ENCODE measurements at places on chromosomes 12 and 14.

DNA sequence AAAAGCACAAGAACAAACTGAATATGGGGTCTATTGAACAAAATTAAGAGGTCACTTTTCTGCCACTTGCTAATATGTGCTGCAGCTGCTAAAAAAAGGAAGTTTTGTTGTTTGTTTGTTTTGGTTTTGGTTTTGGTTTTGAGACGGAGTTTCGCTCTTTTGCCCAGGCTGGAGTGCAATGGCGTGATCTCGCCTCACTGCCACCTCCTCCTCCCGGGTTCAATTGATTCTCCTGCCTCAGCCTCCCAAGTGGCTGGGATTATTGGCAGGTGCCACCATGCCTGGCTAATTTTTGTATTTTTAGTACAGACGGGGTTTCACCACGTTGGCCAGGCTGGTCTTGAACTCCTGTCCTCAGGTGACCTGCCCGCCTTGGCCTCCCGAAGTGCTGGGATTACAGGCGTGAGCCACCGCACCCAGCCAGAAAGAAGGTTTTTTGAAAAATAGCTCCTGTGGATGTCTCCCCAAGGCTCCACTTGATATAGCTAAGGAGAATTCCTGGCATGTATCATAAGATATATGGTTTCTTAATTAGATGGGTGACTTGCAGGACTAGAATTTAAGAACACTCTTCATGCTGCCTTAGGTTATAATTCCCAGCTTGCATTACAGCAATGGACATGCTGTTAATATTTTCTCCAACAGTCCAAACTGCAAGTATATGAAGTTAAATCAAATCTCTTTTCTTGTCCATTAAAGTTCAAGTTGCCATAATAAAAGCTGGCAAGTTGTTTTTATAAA lies 237.6 kb upstream of the AMIGO2 start:
- peaks cover 6% of the 10 kb centered on the region for H3K4me1 ChIP-seq
- H3K4me3 ChIP-seq = no peak overlapping the region
- no peaks in the 10 kb centered on the region for H3K27me3 ChIP-seq

GRCh38 chr12:27901959-27902358 lies 70.6 kb downstream of the PTHLH start:
- peaks cover 3% of the 10 kb centered on the region for H3K36me3 ChIP-seq
- H3K27ac ChIP-seq = no peak overlapping the region
- H3K27me3 ChIP-seq = no peaks in the 10 kb centered on the region
- no peak for DNase-seq
- H3K4me1 ChIP-seq = peaks cover 5% of the 10 kb centered on the region

GRCh38 chr12:104958805-104959334 lies 780 bp upstream of the SLC41A2 start:
- DNase-seq = no peak
- H3K4me3 ChIP-seq = peak overlapping the region; percentile 92
- peak overlapping the region; percentile 83 for H3K27ac ChIP-seq
- H3K36me3 ChIP-seq = no peaks in the 10 kb centered on the region
- peaks cover 44% of the 10 kb centered on the region for H3K27me3 ChIP-seq

GRCh38 chr12:72433298-72433697 lies 161.1 kb downstream of the TRHDE start:
- H3K27me3 ChIP-seq = no peaks in the 10 kb centered on the region
- no peak for DNase-seq
- no peak overlapping the region for H3K4me3 ChIP-seq
- no peaks in the 10 kb centered on the region for H3K36me3 ChIP-seq
- H3K4me1 ChIP-seq = no peaks in the 10 kb centered on the region
- no peak overlapping the region for H3K27ac ChIP-seq
